ENCODE measurements at places on chromosomes 1 and 21.

DNA sequence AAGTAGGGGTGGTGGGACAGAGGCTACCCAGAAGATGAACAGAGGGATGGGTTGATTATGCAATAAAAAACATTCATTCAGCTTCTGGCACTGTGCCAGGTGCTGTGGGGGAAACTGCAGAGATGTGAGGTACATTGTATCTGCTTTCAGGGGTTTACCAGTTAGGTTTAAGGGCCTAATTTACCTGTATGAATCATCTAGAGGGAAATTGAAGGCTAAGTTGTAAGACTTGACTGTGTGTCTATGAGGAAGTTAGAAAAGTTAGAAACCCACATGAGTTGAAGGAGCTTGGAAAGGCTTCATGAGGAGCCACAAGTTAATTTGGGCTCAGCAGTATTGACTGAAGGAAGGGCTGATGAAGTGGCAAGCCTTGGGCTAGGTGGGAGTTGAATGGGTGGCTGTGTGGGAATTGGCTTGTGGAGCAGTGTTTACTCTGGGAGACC, 36.7 kb upstream of the APOBEC4 start:
- no peak for DNase-seq

- DNase-seq: no peak
Observed at GRCh38 chr1:153190373-153190772, 12.9 kb upstream of the LELP1 start.

DNA sequence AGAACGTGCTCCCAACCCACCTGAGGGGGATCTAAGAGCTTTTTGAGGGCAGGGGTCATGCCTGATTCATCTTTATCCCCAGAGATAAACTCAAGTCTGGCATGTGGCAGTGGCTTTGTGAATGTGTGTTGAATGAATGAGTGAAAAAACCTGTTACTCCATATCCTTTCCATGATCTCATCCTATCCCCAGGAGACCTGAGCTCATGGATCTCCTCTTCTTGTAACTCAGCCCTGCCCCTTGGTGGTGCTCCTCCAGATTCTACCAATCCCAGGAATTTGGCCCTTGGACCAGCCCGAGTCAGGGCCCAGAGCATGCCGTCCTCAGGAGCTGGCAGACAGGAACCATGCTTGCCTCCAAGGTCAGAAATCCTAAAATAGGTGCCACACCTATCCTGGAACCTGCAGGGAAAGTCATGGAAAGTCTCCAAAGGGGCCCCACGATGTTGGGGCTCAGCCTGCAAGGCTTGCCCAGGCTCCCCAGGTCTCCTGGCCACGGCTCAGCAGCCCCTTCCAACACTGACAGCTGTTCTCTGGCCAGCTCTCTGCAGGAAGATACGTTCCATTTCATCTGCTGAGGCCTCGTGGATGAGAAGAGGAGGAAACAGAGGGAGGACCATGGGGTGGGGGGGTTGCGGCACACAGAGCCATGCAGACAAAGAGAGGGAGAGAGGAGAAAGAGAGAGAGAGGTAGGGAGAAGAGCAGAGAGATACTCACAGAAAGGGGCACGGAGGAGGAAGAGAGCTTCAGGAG, 214.6 kb downstream of the TRABD2B start:
- no peak for DNase-seq

DNA sequence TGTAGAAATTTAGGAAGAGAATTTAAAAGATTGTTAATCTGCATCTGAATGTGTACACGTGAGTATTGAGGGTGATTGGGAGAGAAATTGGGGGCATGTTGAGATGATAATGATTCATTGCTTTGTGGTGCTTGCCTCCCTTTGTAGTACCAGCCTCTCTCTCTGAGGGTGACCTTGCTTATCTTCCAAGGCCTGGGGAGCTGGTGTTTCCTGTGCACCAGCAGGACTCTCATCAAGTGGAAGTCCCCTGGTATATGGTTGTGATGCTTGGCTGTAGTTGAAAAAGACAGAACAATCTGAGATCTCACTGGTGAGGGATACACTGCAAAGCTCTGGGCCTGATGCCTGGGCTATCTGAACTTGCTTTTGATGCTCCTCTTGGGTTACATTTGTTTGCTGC, 4.0 kb downstream of the TCHHL1 start:
- DNase-seq: no peak

- no peak for DNase-seq
Observed at GRCh38 chr1:84348759-84349158, 47.3 kb downstream of the SAMD13 start.

- DNase-seq: peak; percentile 70
Observed at GRCh38 chr1:39183503-39184353, 20.8 kb upstream of the MACF1 start.

DNA sequence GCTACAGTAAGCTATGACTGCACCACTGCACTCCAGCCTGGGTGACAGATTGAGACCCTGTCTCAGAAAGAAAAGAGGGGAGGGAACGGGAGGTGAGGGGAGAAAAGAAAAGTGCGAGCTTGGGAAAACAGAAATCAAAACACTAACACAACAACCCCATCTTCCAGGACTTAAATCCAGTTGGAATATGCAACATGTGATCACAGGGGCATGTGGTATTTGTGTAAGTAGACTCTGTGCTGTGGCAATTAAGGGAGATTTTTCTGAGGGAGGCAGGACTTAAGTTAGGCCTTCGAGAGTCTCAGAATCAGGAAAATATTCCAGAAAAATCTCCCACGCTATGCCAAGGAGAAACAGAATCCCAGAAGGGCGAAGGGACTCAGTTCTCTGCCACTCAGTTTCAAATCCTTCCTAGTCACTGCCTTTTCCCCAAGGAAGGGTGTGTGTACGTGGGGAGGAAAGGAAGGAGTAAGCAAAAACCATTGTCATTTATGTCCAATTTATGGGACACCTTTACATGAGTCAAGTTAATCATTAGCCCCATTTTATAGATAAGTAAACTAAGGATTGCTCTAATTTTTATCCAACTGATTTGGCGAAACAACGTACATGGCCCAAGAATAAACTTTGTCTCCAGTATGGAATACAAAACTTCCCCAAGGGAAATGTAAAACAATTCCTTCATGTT, 12.3 kb downstream of the ID3 start:
- DNase-seq: no peak

DNA sequence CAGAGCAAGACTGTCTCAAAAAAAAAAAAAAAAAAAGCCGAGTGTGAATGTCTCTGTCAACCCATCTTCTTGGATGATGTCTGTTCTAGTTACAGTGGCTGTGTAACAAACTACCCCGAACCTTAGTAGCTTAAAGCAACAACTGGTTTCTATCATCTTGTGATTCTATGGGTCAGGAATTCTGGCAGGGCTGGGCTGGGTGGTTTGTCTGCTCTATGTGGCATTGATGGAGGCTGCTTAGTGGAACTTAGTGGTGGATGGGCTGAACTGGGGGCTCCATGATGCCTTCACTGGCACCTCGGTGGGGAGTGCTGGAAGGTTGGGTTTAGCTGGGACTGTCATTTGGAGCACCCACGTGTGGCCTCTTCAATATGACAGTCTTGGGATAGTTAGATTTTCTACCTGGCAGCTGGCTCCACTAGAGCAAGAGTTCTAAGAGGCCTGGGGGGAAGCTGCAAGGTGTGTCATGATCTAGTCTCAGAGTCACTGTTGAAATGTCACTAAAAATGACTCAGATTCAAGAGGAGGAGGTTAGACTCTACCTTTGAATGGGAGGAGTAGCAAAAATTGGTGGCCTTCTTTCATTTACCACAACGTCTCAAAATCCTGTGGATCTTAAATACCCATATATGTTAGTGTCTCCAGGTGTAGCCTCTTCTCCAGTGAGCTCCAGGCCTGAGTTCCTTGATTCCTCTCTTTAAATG, 18.6 kb downstream of the ACOT11 start:
- no peak for DNase-seq

DNA sequence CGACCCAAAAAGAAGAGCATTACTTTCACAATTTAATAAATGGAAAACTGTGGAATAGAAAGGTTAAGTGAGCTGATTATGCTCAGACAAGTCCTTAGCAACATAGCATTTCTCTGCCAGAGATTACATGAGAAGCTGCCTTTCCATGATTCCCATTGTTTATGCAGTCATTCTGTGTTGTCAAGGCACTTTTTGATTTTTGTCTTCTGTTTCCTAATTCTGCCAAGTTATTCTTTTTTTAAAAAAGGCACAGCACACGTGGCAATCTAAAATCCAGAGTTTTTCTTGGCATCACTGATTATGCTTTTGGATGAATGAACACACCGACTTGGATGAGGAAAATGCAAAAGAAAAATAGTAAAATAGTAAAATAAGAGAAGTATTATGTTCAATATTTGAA, 185.0 kb downstream of the RGS7 start:
- no peak for DNase-seq

DNA sequence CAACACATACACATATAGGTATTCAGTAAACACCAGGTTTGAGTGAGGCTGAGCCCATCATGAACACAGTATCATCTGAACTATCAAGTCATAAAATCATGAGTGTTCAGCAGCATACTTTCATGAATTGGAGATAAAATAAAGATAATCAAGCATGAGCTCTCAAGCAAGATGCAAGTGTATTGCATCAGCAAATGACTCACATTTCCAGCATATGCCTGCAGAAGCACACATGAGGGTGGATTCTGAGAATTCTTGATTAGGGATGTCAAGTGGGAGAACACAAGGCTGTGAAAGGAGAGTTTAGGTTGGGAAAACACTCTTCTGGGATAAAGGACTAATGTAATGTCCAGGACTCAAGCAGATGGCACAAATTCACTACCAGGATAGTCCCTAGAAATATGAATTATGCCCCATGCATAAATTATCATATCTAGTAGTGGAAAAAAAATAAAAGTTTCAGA, 299.2 kb downstream of the SRGAP2C start:
- no peak for DNase-seq

DNA sequence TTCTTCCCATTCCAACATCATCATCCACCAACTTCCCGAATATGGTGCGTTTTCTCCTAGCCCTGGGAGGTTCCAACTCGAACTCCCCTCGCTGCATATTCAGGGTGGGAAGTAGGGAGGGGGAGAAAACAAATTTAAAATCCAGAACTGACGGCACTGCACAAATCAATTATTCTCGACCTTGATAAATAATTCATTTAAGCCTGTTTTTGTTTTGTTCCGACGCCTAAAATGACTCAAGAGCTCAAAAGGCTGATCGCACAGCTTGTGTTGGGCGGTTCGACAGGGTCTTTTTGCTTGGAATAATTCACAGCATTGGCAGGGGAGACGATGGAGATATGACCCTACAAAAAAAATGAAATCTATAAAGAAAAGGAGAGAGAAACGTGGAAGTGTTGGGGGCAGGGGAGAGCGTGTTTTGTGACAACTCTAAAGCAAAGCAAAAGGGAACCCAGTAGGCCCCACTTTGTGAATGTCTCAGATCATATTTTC, 3.1 kb upstream of the BARHL2 start:
- no peak for DNase-seq

Measured in left colon (tissue), 2 donors.